ENCODE measurements at places on chromosomes 6 and 20.

DNA sequence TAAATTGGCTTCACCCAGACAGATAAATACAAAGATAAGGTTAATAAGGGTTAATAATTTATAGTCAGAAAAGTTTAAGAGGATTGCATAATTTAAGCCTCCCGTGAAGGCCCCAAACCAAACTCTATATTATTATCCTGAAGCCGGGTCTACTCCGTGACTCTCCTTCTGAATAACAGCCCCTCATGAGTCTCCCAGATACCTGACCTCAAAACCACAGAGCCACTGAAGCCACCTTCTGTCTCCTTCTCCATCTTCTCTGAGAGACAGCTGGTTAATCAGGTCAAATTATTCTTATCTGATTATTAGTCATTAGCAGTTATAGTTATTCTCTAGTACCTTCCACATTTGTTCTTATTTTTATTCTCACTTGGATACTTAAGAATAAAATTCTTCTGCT is 569.2 kb upstream of the AGPAT4 start:
- no peak for ATAC-seq

DNA sequence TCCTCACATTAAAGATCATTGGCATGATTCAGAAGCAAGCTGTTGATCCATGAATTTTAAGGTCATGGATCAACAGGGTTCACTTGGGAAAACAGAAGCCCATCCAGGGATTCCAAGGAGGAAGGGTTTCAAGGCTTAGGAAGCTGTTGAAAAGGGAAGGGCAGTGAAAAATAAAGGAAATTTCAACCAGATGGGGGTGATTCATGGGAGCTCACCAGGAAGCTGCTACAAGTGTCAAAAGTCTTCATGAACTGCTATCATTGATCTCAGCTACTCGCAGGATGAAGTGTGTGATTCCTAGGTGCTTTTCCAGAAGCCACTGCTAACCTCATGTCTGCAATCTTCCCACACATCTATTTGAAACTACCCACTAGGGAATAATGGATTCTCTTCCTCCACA is 26.2 kb downstream of the ADTRP start:
- ATAC-seq: no peak

GRCh38 chr20:14444106-14444505 is 106.7 kb upstream of the FLRT3 start:
- no peak for ATAC-seq

- no peak for ATAC-seq
These were observed 193.0 kb downstream of the ZFAND3 start for GRCh38 chr6:38012573-38012972.

DNA sequence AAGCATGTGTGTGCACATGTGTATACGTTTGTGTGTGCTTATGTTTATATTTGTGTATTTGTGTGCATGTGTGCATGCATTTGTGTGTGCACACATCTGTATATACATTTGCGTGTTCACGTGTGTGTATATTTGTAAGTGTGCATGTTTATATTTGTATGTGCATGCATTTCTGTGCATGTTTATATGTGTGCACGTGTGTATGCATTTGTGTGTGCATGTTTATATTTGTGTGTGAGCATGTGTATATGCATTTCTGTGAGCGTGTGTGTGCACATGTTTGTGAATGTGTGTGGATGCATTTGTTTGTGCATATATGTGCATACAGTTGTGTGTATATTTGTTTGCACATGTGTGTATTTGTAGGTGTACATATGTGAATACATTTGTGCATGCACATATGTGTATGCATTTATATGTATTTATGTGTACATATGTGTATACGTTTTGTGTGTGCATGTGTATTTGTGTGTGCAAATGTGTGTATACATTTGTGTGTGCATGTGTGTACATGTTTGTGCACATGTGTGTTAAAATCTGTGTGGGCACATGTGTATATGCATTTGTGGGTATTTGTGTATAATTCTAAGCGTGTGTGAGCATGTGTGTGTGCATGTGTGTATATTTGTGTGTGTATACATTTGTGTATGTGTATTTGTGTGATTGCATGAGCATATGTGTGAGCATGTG is 140.4 kb upstream of the AFDN start:
- no peak for ATAC-seq

GRCh38 chr6:2818593-2818992 is 23.1 kb downstream of the SERPINB1 start:
- no peak for ATAC-seq

GRCh38 chr6:170355661-170356060 is 49.1 kb downstream of the FAM120B start:
- no peak for ATAC-seq

DNA sequence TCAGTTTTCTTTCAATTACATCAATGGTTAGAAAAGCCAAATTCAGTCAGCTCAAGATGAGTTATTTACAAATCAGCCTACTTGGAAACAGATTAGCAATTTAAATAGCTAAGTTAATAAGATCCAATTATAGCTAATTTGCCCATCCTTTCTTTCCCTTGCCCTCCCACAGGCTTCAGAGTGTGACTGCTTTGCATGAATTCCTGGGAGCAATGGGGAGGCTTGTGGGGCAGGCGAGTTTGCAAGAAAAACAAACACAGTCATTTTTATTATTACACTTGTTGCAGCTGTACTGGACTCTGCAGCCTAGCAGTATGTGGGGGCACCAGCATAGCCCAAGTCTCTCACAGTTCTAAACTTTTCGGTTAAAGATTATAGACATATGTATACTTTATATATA is 219.0 kb downstream of the NKAIN2 start:
- no peak for ATAC-seq

DNA sequence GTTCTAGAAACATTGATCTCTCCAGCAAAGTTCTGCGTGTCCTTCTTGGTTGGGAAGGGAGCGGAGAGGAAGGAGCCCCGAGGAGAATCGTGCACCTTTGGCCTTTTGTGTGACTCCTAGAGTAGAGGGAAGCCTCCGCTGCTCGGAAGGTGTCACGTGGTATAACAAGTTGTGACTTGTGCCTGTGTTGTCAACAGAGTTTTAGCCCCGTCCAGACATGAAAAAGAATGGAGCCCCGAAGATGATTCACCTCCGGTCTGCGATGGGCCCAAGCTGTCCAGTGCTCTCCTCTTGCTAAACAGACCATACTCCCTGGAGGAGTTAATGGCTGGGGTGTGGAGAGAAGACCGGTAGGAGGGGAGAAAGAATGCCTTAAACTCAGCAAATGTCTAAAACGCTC is 7.0 kb downstream of the EYA2 start:
- ATAC-seq: no peak

DNA sequence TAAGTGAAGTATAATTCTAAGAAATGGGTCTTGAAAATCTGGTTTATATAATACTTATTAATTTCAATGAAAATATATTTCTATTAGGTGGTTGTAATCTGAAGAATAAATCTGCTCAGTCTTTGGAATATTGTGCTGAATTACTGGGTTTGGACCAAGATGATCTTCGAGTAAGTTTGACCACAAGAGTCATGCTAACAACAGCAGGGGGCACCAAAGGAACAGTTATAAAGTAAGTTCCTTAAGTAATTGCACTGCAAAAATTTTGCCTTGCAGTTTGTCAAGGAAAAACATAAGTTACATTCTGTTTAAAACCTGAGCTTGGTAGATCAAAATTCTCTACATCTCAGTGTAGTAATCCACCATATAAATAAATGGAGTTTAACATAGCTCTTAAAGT is 106.0 kb downstream of the MYO6 start:
- ATAC-seq: no peak

DNA sequence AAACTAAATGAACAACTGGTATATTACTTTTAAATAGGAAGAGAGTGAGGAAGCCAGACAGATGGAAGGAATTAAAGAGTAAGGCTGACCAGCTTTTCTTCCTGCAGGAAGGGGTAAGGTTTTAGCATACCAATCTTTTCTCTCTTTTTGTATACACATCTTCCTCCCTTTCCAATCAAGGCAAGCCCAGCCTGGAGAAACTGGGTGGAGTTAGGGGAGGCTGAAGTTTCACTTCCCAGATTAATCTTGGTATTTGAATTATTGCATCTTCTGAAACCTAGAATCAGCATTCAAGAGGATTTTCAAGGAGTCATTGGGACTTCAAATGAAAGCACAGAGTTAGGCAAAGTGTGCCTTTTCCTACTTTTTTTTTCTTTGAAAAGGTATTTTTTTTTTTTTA is 33.1 kb downstream of the TMEM14A start:
- ATAC-seq: no peak

DNA sequence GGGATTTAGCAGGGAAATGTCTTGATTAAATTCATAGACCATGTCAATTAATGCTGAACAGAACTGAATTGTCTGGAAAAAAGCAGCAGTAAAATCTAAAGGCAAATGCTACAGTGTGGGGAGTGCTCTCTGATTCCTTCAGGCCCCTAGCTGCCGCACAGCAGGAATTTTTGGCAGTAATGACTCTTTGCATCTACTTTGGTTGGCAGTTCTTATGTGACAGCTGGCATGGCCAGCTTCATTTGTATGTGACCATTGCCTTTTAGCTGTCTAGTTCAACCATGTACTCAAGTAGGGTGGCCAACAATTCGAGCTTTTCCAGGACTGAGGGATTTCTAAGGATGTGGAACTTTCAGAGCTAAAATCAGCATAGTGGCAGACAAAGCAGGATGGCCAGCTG is 499.1 kb upstream of the MAN1A1 start:
- ATAC-seq: no peak

DNA sequence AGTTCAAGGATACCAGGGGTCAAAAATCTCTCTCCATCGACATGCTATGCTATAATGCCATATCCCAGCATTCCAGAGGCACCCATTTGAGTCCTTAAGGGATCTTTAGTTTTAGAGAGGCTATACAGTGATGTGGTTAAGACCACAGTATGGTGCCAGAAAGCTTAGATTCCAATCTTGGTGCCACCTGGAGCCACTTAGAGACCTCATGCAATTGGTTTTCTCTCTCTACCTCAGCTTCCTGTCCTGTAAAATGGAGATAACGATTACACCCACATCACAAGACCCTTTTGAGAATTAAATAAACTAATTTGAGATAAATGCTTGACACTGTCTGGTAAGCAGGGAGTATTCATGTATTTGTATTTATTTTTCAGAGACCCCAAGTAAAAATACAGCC is 39.0 kb downstream of the PLAGL1 start:
- no peak for ATAC-seq

- no peak for ATAC-seq
These were observed 225.5 kb downstream of the BCKDHB start for GRCh38 chr6:80331974-80332373.

DNA sequence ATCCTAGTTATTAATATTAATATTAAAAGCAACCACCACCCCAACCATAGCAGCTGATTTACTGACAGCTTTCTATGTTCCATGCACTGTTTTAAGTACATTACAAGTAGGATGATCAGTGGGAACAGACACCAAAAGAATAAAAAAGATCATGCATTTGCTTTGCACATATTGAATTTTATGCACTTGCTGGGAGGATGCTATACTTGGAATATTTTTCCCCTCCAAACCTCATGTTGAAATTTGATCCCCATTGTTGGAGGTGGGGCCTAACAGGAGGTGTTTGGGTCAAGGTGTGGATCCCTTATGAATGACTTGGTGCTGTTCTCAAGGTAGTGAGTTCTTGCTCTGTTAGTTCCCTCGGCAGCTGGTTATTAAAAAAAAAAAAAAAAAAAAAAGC is 178.9 kb upstream of the MYLIP start:
- no peak for ATAC-seq

DNA sequence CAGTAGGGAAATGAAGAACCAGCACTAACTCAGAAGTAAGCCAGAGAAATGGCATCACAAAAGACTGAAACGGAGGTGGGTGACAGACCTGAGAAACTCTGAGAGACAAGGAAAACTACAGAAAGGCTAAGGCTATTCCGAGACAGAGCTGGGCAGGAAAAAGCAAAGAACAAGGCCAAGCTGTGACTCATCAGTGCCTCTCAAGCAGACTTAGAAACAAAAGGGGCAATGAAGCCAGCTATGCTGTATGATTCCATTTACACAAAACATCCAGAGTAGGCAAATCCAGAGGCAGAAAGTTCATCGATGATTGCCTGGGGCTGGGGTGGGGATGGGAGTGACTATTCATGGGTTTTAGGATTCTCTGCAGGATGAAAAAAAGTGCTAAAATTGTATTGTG is 50.0 kb downstream of the SLC23A2 start:
- ATAC-seq: no peak

GRCh38 chr6:48177786-48178185 is 66.8 kb upstream of the PTCHD4 start:
- no peak for ATAC-seq

DNA sequence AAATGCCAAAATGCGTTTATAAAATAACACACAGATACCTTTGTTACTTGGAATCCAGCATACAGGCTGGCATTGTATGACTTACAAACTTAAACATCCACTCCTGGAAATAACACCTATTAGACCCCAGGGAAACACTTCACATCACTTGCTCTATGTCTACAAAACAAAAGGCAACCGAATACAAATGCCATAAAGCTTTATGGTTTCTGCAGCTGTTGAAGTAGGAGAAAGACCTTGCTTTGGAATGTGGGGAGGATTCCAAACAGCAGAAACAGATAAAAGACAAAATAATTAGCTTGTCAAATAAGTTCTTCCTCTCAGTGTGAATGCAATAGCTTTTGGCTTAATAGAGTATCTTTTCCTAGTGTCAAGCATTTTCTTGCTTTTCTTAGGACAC is 9.8 kb upstream of the AMD1 start:
- no peak for ATAC-seq

- no peak for ATAC-seq
These were observed 3.9 kb upstream of the TRIM38 start for GRCh38 chr6:25958700-25959162.

DNA sequence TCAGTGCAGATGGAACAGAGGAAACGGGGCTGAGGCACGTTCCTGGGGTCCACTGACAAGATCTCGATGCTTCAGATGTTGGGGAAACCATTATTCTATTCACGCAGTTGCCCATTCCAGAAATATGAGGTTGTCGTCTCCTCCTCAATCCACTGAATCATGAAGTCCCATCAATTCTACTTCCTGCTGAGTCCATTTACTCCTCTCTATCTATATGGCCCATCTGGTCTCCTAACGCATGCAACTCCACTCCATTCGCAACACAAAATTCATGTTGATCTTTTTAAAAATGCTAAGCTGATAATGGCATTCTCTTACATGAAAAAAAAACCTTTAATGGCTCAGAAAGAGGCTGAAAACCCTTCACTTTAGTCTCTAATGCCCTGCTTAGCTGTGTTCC is 37.5 kb downstream of the MAP3K5 start:
- ATAC-seq: no peak

- ATAC-seq: no peak
These were observed 6.9 kb downstream of the PI3 start for GRCh38 chr20:45181639-45182038.

DNA sequence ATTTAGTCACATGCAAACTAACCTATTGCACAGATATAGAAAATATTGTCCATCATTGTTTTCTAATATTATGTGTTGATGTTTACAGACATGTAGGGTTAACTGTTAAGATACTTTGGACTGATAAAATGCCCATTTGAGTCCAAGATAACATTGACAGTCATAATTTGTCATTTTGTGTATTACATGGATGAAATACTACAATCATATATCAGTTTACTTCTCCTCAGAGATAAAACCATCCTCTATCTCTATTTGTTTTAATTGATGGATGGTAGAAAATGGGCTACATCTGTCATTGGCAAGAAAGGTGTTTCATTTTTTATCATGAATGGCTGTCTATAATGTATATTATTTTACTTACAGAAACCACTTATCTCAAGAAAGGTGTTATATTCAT is 6.2 kb downstream of the EPHA7 start:
- no peak for ATAC-seq

Measured in activated CD4-positive, CD25-positive, alpha-beta regulatory T cell treated with anti-CD3 and anti-CD28 coated beads, Interleukin-2, amount 50 U/mL, for 24 hours (primary cell).